Colonic mucosa (tissue), 4 donors: ENCODE measurements at places on chromosomes 13 and 19. TPM values are rescaled to one million over a fixed set of nuclear protein-coding genes. Genes with fewer than 3 reads are reported as not detected.
A peak's percentile ranks its signal among the peaks of the same experiment; 100 is the strongest.

GRCh38 chr19:49200238-49200862, 42.8 kb downstream of the TRPM4 start:
- DNase-seq = peak; percentile 63

Gene CAMSAP3
- 41.1 TPM for total RNA-seq

DNA sequence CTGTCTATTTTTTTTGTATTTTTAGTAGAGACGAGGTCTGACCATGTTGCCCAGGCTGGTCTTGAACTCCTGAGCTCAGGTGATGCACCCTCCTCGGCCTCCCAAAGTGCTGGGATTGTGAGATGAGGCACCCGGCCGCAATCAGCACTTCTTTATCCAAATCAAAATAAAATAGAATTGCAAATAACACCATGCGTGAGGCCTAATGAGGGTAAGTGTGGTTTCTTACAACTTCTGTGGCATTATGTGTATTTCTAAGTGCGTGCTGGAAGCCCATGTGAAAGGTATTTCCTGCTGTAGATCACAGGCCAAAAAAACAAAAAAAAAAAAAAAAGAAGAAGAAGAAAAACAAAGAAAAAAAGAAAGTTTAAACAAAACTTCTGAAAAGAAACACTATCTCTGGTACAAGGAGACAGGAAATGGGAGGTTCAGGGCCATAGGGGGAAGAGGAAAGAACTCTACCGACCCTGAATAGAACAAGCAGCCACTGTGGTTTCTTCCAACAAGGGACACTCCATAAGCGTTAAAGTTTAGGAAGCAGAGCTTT, 3.0 kb upstream of the GRAMD1A start:
- DNase-seq = no peak

GRCh38 chr19:53041366-53041765, 3.2 kb upstream of the ERVV-2 start:
- no peak for DNase-seq

Gene MATK
- total RNA-seq = 0.66 TPM

DNA sequence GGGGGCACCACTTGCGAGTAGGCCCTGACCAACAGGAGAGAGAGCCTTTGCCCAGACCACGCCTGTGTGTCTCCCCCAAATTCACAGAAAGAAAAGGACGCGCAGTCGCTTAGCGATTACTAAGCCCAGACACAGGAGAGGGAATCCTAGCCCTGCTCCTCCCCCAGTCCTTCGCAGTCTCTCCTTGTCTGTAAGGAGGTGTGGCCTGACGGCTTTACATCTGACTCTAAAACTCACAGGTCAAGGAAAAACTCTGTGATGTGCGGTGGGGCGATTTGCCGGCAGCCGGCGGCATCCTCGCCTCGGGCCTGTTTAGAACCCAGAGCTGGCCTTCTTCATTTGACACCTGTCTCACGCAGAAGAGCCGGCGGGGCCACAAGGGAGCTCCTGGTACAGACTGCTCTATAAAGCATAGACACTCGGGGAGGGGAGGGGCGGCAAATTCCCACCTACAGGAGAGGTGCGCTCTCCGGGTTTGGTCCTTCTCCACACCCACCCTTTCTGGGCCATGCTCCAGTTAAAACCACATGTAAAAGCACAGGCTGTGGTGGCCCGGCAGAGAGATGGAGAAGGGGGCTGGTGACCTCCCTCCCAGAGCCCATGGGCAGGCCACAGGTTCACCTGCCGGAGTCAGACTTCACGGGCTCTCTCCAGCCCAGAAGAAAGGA, 17.8 kb downstream of the GPR12 start:
- DNase-seq = no peak

GRCh38 chr13:74036373-74036772, 97.8 kb downstream of the KLF12 start:
- no peak for DNase-seq

- DNase-seq = no peak
These were observed 15.0 kb downstream of the TSHZ3 start for GRCh38 chr19:31334101-31334848.

Gene SAMD4B
- 63.9 TPM for total RNA-seq

Gene ZNF93
- 3.9 TPM for total RNA-seq

DNA sequence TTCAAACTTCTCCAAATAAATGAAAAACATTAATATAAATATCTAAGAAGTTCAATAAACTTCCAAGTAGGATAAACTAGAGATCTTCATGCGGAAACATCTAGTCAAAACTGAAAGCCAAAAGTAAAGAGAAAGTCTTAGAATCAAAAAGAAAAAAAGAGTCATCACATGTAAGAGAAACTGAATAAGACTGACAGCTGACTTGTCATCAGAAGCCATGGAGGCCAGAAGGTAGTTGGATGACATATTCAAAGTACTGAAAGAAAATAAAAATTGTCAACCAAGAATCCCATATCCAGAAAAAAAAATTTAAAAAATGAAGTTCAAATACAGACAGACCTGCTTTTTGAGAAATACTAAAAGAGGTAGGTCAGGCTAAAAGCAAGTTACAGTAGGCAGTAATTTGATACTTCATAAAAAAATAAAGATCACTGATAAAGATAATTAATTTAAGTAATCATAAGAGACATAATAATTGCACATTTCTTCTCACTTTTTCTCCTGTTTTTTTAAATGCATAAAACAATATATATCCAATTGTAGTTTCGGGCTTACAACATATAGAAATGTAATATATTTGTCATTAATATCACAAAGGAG, 327.6 kb upstream of the PCDH9 start:
- DNase-seq = no peak

Gene LYL1
- 4.5 TPM for total RNA-seq

GRCh38 chr19:43651758-43652545, 12.3 kb upstream of the CADM4 start:
- DNase-seq = peak; percentile 61

GRCh38 chr13:43988302-43988701, 108.6 kb downstream of the LACC1 start:
- no peak for DNase-seq

Gene CD33
- total RNA-seq = 3.5 TPM

GRCh38 chr19:42295831-42296525, 6.0 kb upstream of the PRR19 start:
- DNase-seq = peak; percentile 93

DNA sequence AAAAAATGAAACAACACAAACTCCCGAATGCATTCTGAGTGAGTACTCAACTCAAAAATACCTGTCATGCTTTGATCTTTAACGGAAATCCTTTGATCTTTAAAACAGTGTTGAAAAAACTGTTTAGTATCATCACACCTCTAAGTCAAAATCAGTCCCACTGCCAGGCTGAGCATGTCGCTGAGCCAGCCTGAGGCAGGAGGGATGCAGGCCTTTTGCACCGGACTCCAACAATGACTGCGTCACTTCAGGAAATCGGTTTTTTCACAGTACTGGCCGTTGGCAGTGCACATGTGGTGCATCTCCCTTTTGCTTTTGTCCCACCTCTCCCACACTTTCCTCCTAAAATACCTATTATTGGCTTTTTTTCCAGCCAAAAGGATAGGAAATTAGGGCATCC, 78.2 kb downstream of the SHISA2 start:
- no peak for DNase-seq

GRCh38 chr13:51647067-51647466, 62.8 kb downstream of the WDFY2 start:
- DNase-seq = no peak

DNA sequence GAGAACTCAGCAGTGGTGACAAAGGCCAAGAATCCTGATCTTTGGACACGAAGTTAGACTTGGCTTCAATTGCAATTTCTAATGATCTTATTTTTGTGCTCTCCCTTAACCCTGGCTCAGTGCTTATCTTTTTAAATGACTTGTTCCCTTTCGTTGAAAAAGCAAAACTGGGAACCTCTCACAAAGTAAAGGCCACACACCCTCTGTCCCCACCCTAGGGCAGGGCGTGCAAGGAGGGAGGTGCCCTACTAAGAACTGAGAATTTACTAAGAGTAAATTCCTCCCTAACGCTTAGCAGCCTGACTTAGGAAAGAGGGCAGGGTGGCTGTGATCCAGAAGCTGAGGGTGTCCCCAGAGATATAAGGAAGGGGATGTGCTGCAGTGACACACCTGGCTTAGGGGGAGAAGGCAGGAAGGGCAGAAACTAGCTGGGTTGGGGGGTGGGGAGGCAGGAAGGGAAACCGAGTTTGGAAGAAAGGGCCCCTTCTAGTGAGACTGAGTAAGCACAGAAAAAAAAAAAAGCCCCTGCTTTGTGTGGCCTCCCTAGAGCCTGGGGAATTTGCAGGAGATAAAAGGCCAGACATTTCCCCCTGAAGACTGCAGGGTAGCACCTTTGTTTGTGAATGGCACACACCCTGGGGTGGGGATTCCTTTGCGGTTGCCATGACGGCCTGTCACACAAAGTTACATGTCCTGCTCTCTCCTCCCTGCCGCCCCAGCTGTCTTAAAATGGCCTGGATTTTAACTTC, 435.1 kb downstream of the EFNB2 start:
- DNase-seq = peak; percentile 91

DNA sequence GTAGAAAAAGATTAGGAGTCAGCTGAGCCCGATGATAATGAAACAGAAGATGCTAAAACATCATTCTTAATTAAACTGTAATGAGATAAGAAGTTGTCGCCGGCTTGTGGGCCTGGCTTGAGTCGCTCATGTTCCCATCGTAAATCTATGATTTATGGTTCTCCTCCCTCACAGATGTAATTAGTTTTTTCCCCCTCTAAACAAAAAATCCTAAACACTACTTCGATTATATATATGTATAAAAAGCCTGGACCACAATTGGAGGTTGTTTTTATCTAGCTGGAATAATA, 151.3 kb downstream of the PTPRS start:
- DNase-seq = no peak
